AML-193 (cell line): ENCODE measurements at places on chromosomes 4 and X.

GRCh38 chrX:50779694-50780093 lies 34.3 kb downstream of the SHROOM4 start:
- no peak for DNase-seq

DNA sequence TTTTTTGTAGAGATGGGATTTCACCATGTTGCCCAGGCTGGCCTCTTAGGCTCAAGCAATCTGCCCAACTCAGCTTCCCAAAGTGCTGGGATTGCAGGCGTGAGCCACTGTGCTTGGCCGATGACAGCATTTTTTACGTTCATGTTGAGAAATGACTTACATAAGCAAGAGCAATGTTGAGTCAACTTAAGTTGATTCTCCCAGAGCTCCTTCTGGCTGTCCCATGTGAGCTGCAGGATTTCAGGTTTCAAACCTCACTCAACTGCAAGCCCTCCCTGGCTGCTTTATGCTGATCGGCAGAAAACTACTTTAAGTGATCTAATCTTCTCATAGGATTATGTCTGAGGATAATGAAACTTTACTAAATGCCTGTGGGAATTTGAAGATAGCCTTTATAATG lies 86.8 kb downstream of the GC start:
- no peak for DNase-seq

- no peak for DNase-seq
These were observed 180.7 kb downstream of the ADGRL3 start for GRCh38 chr4:61380865-61381264.

DNA sequence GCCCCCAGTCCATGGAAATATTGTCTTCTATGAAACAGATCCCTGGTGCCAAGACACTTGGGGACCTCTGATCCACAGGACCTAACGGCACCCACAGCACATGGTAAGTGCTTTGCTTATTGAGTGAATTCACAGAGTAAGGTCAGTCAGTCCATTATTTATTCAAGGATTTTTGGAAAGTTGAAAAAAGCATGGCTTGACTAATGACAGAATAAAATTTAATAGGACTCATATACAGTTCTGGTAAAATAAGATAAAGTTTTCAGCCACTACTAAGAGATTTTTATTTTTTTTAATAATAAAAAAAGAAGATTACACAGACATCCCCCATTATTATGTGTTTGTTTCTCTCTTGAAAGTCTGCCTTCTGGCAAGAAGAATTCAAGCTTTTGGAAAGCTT lies 490.6 kb upstream of the HS3ST1 start:
- DNase-seq: no peak

GRCh38 chrX:39513836-39514235 lies 583.9 kb downstream of the BCOR start:
- no peak for DNase-seq

- DNase-seq: no peak
These were observed 197.8 kb upstream of the ANKRD50 start for GRCh38 chr4:124910327-124910726.
